ENCODE measurements at places on chromosomes 4 and X.

DNA sequence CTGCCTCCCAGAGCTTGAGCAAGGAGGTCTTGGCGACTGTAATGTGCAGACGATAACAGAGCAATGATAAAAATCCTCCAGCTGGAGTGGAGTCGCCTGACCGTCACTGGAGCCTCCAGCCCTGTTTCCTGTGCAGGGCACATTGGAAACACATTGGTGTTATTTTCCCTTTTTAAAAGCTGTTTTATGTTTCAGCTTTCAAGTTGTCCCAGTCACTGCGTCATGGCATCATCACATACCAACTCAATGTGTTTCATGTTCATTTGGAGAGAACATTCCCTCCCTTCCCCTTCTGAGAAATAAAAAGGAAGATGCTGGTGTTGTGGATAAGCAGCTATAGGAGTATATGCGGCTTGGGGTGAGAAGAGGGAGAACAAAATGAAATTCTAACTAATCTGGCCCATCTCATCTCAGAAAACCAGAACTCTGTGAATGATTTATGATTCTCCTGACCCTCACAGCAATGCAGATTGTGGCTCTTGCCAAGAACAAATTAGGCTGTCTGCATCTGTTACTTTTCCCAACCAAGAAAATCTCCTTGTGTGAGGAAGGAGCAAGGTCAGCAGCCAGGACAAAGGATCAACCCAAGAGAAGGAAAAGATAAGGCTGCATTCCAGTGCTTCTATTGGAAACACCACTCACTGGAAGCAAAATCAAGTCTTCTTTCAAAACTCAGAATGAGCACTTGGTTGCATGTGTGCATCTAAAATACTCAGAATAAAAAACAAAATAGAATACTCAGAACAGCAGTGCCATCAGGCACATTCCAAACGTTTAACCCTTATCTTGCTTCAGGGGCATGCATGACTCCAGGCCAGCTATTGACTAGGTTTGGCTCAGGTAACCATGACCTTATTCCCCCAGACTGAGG lies 134.4 kb downstream of the RASL11B start:
- no peak for DNase-seq

- no peak for DNase-seq
Measured at GRCh38 chrX:107324493-107325310, 118.3 kb downstream of the DNAAF6 start.

DNA sequence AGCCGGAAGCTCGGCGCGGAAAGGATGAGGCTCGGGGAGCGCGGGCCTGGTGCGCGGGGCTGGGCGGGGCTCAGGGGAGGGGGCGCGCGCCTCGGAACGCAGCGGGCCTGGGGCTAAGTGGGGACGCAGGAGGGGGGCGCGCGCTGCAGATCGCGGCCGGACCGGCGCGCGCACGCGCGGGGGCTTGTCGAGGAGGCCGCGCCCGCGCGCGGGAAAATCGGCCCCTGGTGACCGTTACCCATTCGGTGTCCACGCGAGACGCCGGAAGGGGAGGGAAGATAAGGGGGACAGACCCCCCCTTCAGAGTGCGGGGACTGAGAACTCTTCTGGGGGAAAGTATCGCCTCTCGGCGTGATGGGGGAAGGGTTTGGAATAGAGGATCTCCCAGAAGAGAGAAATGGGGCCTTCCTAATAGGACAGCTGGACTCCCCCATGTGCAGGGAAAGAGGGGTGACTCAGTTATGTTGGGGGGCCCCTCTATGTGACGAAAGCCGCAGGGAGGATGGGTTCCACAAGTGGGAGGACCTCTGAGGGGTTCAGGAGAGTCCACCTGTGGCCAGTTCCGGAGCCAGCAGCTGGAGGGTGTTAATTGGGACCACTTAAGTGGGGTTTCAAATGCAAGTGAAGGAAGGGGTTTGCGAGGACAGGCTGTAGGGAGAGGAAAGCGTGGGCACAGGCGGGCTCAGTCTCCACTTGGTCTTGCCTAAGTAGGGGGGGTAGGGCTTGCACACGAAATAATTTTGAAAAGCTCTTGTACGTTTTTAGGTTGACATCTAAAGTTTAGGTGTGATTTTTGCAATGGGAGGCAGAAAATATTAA lies 584 bp downstream of the SUV39H1 start:
- DNase-seq = no peak

GRCh38 chrX:109775386-109775785 lies 42.3 kb upstream of the ACSL4 start:
- DNase-seq = no peak

GRCh38 chrX:56764153-56764974 lies 35.3 kb downstream of the NBDY start:
- DNase-seq = no peak

DNA sequence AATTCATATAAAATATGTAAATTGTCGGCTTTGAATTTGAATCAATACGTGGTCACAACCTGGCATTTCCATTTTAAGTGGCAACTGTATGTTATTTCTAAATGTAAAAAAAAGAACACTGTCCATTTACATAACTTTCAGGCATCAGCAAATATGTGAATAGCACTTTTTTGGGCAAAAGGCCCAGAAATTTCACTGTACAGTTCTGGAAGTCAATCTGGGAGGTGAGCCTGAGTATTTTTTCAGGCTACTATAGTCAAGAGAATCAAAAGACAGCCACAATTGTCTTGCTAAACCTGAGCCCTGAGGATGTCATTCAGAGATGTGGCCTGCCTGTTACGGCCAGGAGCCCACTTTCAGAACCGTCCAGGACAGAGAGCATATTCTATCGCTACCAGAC lies 543.9 kb upstream of the MAGEB2 start:
- no peak for DNase-seq
